ENCODE measurements at places on chromosomes 12 and 14.

- peak within 1 kb of the TSS; percentile 76 for H3K27ac ChIP-seq
- peak within 1 kb of the TSS; percentile 82 for H3K4me3 ChIP-seq
- peaks cover 18% of the 10 kb centered on the region for H3K27me3 ChIP-seq
Observed at GRCh38 chr12:95942524-95943329, at the start of gene CCDC38. Gene CCDC38, minus strand, starts transcription at chr12:95942614. Its CDS starts 6,105 bp downstream, at chr12:95936509.

DNA sequence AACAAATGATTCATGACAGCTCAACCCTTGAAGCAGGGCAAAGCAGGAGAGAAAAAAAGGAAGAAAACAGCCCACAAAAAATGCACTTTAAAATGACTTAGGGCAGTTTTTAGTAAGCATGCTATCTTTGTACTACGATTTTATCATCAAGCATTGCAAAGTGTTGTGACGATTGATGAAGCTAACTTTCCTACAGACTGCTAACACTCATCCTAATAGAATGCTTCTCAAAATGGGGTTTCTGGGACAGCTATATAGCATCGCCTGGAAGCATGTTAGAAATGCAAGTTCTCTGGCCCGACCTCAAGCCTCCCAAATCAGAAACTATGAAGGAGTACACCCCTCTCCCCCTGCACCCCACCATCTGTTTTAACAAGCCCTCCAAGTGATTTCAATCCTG, 256.4 kb downstream of the SSPN start:
- H3K27me3 ChIP-seq = no peaks in the 10 kb centered on the region
- peaks cover 10% of the 10 kb centered on the region for H3K36me3 ChIP-seq
- no peak for DNase-seq
- H3K4me3 ChIP-seq = no peak overlapping the region
- H3K4me1 ChIP-seq = peaks cover 6% of the 10 kb centered on the region

DNA sequence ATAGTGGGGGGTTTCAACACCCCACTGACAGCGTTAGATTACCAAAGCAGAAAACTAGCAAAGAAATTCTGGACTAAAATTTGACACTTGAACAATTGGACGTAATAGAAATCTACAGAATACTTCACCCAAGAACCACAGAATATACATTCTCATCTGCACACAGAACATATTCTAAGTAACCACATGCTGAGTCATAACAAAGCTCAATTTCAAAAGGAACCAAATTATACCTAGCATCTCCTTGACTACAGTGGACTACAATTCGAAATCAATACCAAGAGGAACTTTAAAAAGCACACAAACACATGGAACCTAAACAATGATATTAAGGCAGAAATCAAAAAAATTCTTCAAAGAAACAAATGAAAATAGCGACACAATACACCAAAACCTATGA, 871.6 kb upstream of the MDGA2 start:
- H3K36me3 ChIP-seq = no peaks in the 10 kb centered on the region
- no peak overlapping the region for H3K27ac ChIP-seq
- H3K4me1 ChIP-seq = no peaks in the 10 kb centered on the region
- no peaks in the 10 kb centered on the region for H3K27me3 ChIP-seq
- H3K4me3 ChIP-seq = no peak overlapping the region

- H3K4me1 ChIP-seq = no peaks in the 10 kb centered on the region
- no peak overlapping the region for H3K27ac ChIP-seq
- no peak overlapping the region for H3K4me3 ChIP-seq
- H3K27me3 ChIP-seq = no peaks in the 10 kb centered on the region
- no peaks in the 10 kb centered on the region for H3K36me3 ChIP-seq
Observed at GRCh38 chr14:25004389-25004809, 45.5 kb downstream of the STXBP6 start.

Measured in activated T-helper 2 cell treated with anti-CD3 and anti-CD28 coated beads, Interferon-gamma antibody, Interleukin-2, Interleukin-4, amounts not matched to agents 10 μg/mL and 5 μg/mL and 100 μg/mL, durations not matched to agents 14 hours and 24 hours and 36 hours (primary cell).